ENCODE measurements at places on chromosomes 5 and 9.

DNA sequence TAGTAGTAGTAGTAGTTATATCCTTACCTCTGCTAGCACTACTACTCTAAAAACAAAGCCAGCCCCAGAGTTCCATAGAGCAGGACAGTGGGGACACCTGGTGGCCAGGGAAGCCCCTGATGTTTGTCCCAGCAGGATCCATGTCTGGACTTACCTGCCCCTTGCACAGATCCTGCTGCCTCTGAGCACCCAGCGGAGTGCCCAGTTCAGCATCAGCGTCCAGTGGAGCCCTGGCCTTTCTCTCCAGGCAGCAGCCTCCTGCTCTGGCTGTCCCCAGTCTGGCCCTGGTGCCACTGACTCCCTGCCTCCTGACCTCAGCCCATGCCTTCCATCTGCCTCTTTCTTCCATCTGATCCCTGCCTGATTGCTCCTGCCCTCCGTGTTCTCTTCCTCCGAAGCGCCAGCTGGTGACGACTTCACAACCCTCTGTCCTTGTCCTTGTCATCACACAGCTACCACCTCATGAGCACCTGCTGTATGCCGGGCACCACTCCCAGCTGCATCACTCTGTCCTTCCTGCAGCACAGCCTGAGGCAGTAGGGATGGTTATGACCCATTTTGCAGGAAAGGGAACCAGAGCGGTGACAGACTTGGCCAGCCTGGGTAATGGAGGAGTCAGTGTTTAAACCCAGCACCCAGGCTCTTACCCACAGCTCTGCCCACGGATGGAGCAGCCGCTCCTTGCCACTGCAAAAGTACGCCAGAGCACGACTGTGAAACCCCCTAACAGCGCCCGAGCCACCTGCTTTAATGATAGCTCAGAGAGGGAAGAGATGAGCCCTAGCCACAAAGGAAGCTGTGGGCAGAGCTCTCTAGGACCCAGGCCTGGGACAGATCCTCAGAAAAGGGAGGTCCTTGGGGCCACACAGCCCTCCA lies 11.5 kb downstream of the SARDH start:
- H3K4me3 ChIP-seq = no peak overlapping the region
- DNase-seq = peak; percentile 77
- H3K27ac ChIP-seq = no peak overlapping the region
- H3K27me3 ChIP-seq = no peaks in the 10 kb centered on the region
- H3K4me1 ChIP-seq = peaks cover 10% of the 10 kb centered on the region
- H3K36me3 ChIP-seq = no peaks in the 10 kb centered on the region

DNA sequence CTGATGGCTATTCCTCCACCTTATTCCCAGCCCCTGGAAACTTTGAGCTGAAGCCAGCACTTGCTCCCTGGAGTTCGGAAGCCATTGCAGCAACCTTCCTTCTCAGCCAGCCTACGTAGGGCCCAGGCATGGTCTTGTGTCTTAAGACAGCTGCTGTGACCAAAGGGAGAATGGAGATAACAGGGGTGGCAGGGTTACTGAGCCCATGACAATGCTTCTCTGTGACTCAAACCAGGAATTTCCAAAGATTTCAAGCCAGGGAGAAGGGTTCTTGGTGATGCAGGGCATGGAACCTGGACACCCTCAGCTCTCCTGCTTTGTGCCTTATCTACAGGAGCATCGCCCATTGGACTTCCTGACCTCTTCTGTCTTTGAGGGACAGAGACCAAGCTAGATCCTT lies 12.2 kb downstream of the SLC31A2 start:
- H3K36me3 ChIP-seq = peaks cover 80% of the 10 kb centered on the region
- H3K4me3 ChIP-seq = no peak overlapping the region
- H3K27me3 ChIP-seq = no peaks in the 10 kb centered on the region

- no peak overlapping the region for H3K4me3 ChIP-seq
- no peak overlapping the region for H3K27ac ChIP-seq
- H3K36me3 ChIP-seq = no peaks in the 10 kb centered on the region
- H3K4me1 ChIP-seq = no peaks in the 10 kb centered on the region
- no peak for DNase-seq
- H3K27me3 ChIP-seq = no peaks in the 10 kb centered on the region
These were observed 149.2 kb upstream of the RGMB start for GRCh38 chr5:98624145-98624880.

DNA sequence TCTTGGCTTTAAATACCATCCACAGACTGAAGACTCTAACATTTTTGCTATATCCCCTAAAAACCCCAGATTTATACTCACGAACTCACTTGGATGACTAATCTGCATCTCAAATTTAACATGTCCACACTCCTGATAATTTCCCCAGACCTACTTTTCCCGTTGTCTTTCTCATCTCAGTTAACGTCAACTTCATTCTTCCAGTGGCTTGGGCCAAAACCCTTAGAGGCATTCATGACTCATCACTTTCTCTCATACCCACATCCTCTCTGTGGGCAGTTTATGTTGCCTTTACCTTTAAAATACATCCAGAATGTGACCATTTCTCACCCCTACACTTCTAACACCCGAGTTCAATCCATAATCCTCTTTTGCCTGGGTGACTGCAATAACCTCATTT lies 96.7 kb downstream of the EDIL3 start:
- no peaks in the 10 kb centered on the region for H3K36me3 ChIP-seq
- no peak overlapping the region for H3K4me3 ChIP-seq
- no peaks in the 10 kb centered on the region for H3K4me1 ChIP-seq
- DNase-seq = no peak

DNA sequence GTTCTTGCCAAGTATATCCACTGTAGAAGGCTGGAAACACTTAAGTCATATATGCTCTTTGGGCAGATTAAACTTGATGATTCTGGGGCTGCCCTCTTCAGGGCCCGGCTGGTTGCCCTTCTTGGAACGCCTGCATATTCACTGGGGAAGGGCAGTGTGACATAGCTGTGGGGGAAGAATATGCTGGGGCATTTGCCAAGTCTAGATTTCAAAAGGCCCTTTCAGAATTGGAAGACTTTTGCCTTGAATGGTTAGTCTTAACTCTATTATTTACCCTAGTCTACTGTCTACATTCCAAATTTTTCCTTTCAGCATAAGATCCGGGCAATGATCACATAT lies 161.2 kb upstream of the PITX1 start:
- no peaks in the 10 kb centered on the region for H3K36me3 ChIP-seq
- H3K27me3 ChIP-seq = peaks cover 22% of the 10 kb centered on the region
- no peak overlapping the region for H3K27ac ChIP-seq
- H3K4me3 ChIP-seq = no peak overlapping the region
- peaks cover 12% of the 10 kb centered on the region for H3K4me1 ChIP-seq

GRCh38 chr9:134039386-134040175 lies 14.3 kb downstream of the BRD3OS start:
- peaks cover 56% of the 10 kb centered on the region for H3K36me3 ChIP-seq
- H3K4me3 ChIP-seq = no peak overlapping the region
- no peak overlapping the region for H3K27ac ChIP-seq
- no peaks in the 10 kb centered on the region for H3K27me3 ChIP-seq

DNA sequence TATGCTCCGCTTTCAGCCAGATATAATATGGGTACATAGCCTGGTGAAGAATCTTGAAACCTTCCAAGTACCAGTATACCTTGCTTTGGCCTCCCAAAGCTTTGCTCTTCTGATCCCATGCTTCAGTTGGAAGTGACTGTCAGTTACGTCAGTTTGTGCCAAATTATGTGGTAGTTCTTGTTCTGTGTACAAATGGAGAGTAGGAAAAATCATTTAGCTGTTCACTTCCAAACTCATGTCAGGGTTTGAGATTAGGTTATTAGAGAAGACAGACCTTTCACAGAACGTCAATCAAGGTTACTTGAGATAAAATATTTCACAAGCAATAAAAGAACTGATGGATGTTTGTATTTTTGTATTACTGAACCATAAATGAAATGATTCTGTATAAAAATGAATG lies 117.2 kb downstream of the NDUFS4 start:
- no peaks in the 10 kb centered on the region for H3K27me3 ChIP-seq
- H3K36me3 ChIP-seq = peaks cover 12% of the 10 kb centered on the region
- no peak overlapping the region for H3K27ac ChIP-seq
- H3K4me3 ChIP-seq = no peak overlapping the region
- no peaks in the 10 kb centered on the region for H3K4me1 ChIP-seq
